ENCODE measurements at places on chromosomes 5 and 9. TPM values are rescaled to one million over a fixed set of nuclear protein-coding genes. Genes with fewer than 3 reads are reported as not detected.

FOXD1 gene
- total RNA-seq = 1.1 TPM

FAM221B gene
- total RNA-seq = not detected

SLC46A2 gene
- not detected for total RNA-seq

SGCD gene
- total RNA-seq = not detected

Measured in pulmonary artery endothelial cell (primary cell).